ENCODE measurements at places on chromosomes 7 and 10.

DNA sequence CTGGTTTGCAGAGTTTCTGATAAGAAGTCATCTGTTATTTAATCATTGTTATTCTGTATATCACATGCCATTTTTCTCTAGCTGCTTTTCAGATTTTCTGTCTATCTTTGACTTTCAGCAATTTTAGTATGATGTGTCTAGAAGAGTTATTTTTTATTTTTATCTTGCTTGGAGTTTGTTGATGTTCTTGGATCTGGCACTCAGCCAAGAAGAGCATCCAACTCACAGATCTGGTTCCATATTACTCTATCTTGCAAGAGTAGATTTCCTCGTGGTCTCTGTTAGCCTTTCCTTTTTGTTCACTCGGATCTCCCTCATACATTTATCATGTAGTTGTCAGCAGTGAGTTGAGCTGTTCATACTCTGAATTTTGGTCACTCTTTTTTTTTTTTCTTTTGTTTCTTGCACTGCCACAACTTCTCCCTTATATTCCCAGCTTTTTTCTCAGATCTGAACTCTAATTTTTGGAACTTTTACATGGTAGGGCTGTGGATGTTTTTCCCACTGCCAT lies 54.8 kb upstream of the CALCR start:
- H3K4me3 ChIP-seq: no peak overlapping the region
- H3K4me1 ChIP-seq: no peaks in the 10 kb centered on the region
- DNase-seq: no peak
- H3K27ac ChIP-seq: no peak overlapping the region

DNA sequence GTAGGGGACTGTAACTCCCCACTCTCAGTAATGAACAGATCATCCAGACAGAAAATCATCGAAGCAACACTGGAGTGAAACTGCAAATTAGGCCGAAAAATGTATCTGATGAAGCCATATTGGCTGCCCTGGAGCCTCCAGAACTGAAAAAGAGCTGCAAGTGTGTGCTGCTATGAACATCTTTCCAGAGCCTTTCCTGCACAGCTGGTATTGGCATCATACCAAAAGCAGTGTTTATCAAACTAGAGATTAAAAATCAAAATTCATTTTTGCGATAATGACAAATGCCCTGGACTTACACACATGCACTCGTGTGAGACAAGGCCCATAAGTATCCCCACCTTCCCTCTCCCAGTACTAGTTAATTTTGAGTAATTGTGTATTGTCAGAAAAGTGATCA lies 6.8 kb upstream of the CLDN12 start:
- no peak overlapping the region for H3K27ac ChIP-seq
- H3K27me3 ChIP-seq: no peaks in the 10 kb centered on the region
- no peak overlapping the region for H3K4me3 ChIP-seq
- H3K36me3 ChIP-seq: peaks cover 1% of the 10 kb centered on the region

- no peak overlapping the region for H3K4me3 ChIP-seq
- no peaks in the 10 kb centered on the region for H3K4me1 ChIP-seq
- no peak for DNase-seq
- H3K27ac ChIP-seq: no peak overlapping the region
Measured at GRCh38 chr7:2393706-2394105, 9.7 kb upstream of the CHST12 start.

DNA sequence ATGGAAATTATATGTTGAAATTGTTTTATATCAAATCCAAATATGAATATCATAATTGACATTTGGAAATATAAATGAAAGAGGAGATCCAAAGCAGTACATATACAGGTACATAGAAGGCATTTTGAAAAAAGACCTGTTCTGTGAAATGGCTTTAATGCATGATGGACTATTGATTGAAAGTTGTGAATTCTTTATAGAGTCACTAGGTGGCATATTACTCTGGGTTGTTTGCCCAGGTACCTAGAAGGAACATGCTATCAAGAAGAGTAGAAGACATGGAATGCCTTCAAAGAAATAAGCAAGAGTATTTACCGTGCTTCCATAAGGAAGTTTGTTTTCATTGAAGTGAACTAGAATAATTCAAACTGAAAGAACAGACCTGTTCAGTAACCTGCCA lies 160.0 kb upstream of the ANK3 start:
- no peak overlapping the region for H3K27ac ChIP-seq
- H3K27me3 ChIP-seq: no peaks in the 10 kb centered on the region
- H3K4me1 ChIP-seq: no peaks in the 10 kb centered on the region
- no peak overlapping the region for H3K4me3 ChIP-seq
- no peaks in the 10 kb centered on the region for H3K36me3 ChIP-seq

GRCh38 chr10:75342397-75342796 lies 59.2 kb downstream of the ZNF503 start:
- no peaks in the 10 kb centered on the region for H3K4me1 ChIP-seq
- no peaks in the 10 kb centered on the region for H3K36me3 ChIP-seq
- H3K27ac ChIP-seq: no peak overlapping the region

DNA sequence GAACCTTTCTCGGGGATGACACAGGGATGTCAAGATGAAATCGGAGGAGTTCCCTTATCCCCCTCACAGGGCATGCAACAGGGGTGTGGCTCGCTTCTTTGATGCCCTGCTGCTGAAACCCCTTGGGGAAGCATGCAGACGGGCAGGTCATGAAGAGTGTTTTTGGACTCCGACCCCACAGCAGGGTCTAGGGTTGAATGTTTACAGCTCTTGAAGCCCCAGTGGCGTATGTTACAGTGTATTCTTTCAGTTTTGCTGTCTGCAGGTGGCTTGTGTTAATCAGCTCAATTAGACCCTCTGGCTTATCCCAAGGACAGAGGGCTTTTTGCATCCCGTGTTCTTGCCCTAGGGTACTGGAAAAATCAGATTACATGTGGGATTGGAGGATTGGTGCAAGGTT lies 446.5 kb downstream of the LRMDA start:
- H3K4me1 ChIP-seq: no peaks in the 10 kb centered on the region
- DNase-seq: no peak
- H3K36me3 ChIP-seq: no peaks in the 10 kb centered on the region
- no peak overlapping the region for H3K27ac ChIP-seq
- H3K27me3 ChIP-seq: peaks cover 2% of the 10 kb centered on the region

GRCh38 chr7:26293569-26294308 lies 2.1 kb downstream of the SNX10 start:
- no peak for DNase-seq
- no peaks in the 10 kb centered on the region for H3K36me3 ChIP-seq
- peaks cover 25% of the 10 kb centered on the region for H3K4me1 ChIP-seq
- no peaks in the 10 kb centered on the region for H3K27me3 ChIP-seq
- H3K4me3 ChIP-seq: no peak overlapping the region

DNA sequence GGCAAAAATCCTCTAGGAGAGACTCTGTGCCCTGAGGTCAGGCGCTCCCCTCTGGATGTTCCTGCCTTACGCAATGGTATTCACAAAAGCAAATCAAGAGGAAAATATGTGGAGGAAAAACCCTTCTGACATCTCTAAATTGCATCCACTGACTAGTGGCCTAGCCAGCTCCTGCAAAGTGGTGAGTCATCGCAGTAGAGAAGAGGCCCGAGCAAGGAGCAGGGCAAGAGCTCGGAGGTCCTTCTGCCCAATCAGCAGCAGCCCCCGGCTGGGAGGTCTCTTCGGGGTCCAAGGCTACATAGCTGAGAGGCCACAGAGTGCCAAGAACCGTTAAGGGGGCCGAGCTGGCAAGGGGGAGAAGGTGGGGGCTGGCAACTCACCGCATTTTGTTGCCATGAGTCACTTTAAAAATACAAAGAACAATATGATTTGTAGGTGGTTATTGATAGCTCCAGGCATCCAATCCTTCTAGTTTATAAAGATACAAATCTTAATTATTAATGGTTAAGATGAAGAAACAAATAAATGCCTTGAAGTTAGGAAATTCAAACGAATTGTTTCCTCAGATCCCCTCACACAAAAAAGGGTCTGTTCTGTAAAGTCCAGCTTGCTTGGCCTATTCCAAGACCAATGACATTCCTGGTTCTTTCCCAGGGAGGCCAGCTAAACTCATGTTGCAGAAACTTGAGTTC lies 161.6 kb downstream of the PKD1L1 start:
- no peaks in the 10 kb centered on the region for H3K36me3 ChIP-seq
- DNase-seq: no peak
- H3K4me3 ChIP-seq: no peak overlapping the region

GRCh38 chr10:74910976-74911350 lies 84.6 kb downstream of the KAT6B start:
- no peaks in the 10 kb centered on the region for H3K36me3 ChIP-seq
- H3K27ac ChIP-seq: no peak overlapping the region
- H3K4me3 ChIP-seq: no peak overlapping the region
- no peaks in the 10 kb centered on the region for H3K27me3 ChIP-seq
- peaks cover 3% of the 10 kb centered on the region for H3K4me1 ChIP-seq
- no peak for DNase-seq

- H3K27me3 ChIP-seq: no peaks in the 10 kb centered on the region
- H3K4me1 ChIP-seq: no peaks in the 10 kb centered on the region
- H3K27ac ChIP-seq: no peak overlapping the region
- DNase-seq: no peak
- no peaks in the 10 kb centered on the region for H3K36me3 ChIP-seq
Measured at GRCh38 chr10:10313149-10313835, 704.4 kb upstream of the CELF2 start.

- H3K4me1 ChIP-seq: no peaks in the 10 kb centered on the region
- DNase-seq: no peak
- no peak overlapping the region for H3K4me3 ChIP-seq
- H3K27me3 ChIP-seq: no peaks in the 10 kb centered on the region
Measured at GRCh38 chr10:112896722-112897121, 53.3 kb upstream of the TCF7L2 start.

GRCh38 chr10:1685699-1686490 lies 51.4 kb downstream of the ADARB2 start:
- H3K4me3 ChIP-seq: no peak overlapping the region
- H3K27ac ChIP-seq: no peak overlapping the region
- H3K27me3 ChIP-seq: peaks cover 7% of the 10 kb centered on the region
- no peaks in the 10 kb centered on the region for H3K36me3 ChIP-seq

- H3K27ac ChIP-seq: no peak overlapping the region
- no peaks in the 10 kb centered on the region for H3K4me1 ChIP-seq
- DNase-seq: no peak
- H3K27me3 ChIP-seq: peaks cover 25% of the 10 kb centered on the region
- H3K4me3 ChIP-seq: no peak overlapping the region
Measured at GRCh38 chr10:79492839-79493238, 19.5 kb upstream of the EIF5AL1 start.

DNA sequence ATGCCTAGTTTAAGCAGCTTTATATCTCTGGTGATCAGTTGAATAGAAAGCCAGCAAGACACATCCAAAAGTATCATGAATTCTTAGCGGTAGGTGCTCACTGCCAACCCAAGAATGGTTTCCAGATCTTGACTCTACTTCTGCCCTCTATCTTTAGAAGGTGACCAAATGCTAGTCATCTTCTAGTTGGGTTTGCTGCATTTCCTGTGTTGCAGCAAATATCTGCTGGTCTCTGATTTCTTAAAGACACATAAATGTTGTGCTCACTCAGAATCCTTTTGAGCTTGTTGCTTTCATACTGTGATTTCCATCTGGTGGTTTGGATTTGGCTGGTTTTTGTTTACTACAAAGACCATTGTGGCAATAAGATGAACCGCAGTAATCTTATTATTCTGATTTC lies 2.2 kb downstream of the CDC123 start:
- H3K4me3 ChIP-seq: peak overlapping the region; percentile 35
- peaks cover 44% of the 10 kb centered on the region for H3K4me1 ChIP-seq
- H3K27ac ChIP-seq: no peak overlapping the region
- H3K27me3 ChIP-seq: no peaks in the 10 kb centered on the region

GRCh38 chr10:35262436-35262835 lies 73.9 kb upstream of the CCNY start:
- DNase-seq: no peak
- H3K27me3 ChIP-seq: no peaks in the 10 kb centered on the region
- no peak overlapping the region for H3K27ac ChIP-seq
- H3K36me3 ChIP-seq: no peaks in the 10 kb centered on the region

GRCh38 chr10:13729586-13730305 lies 143.0 kb downstream of the PRPF18 start:
- no peak for DNase-seq
- peaks cover 5% of the 10 kb centered on the region for H3K4me1 ChIP-seq
- no peak overlapping the region for H3K4me3 ChIP-seq
- no peak overlapping the region for H3K27ac ChIP-seq
- no peaks in the 10 kb centered on the region for H3K36me3 ChIP-seq

DNA sequence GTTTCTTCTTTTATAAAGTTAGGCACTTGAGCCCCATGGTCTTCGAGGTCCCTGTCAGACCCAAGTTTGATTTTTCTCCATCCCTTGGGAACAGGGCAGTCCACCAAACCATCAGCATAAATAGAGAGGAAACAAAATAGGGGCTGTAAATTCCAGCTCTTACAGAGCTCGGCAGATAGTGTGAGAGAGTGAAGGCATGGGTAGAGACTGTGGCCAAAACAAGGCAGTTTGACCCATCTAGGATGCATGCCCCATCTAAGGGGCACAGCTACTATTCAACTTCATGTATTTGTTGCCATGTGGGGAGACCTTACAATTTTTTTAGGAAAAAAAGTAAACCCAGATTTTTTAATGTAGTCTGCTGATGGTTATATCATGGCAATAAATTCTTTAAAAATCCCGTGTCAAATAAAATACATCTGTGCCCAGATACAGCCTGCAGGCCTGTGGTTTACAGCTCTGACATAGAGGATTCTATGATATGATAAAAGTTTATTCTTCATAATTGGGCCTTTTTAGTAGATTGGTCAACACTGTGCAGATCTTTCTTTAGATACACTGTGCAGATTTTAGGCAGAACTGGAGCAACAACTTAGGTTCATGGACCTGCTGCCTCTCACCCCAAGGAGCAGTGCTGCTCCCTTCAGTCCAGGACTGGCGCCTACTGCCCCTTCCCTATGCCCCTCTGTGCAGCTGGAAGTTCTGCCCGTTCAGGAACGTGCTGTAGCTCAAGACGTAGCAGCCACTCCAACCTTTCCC lies 5.3 kb downstream of the PPP1R3C start:
- H3K36me3 ChIP-seq: no peaks in the 10 kb centered on the region
- H3K27me3 ChIP-seq: no peaks in the 10 kb centered on the region
- no peak overlapping the region for H3K4me3 ChIP-seq
- H3K27ac ChIP-seq: no peak overlapping the region

DNA sequence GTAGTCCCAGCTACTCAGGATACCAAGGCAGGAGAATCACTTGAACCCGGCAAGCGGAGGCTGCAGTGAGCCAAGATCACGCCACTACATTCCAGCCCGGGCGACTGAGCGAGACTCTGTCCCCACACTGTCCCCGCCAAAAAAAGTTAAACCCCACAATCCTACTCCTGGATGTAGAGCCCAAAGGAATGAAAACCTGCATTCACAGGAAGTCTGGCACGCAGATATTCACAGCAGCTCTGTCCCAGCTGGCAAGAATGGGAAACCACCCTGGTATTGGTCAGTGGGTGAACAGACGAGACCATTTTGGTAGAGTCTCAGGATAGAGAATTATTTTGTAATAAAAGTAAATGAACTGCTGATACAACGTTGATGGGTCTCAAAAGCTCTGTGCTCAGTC lies 225.2 kb downstream of the MAD1L1 start:
- H3K4me1 ChIP-seq: no peaks in the 10 kb centered on the region
- no peak overlapping the region for H3K27ac ChIP-seq
- DNase-seq: no peak
- H3K36me3 ChIP-seq: peaks cover 36% of the 10 kb centered on the region
- H3K27me3 ChIP-seq: no peaks in the 10 kb centered on the region
